H1 (cell line): ENCODE measurements at places on chromosomes 7 and 10. TPM values are rescaled to one million over a fixed set of nuclear protein-coding genes. Genes with fewer than 3 reads are reported as not detected.

DKK1 gene
- total RNA-seq = 0.21 and 0.61 TPM in 2 replicates

MYL10 gene
- total RNA-seq = 0.44 TPM in 1 of 2 replicates, not detected in the other

GRCh38 chr7:143413123-143413522 lies 4.5 kb upstream of the EPHA1 start:
- H3K4me1 ChIP-seq = peaks cover 15% of the 10 kb centered on the region
- no peak overlapping the region for H3K4me3 ChIP-seq
- H3K36me3 ChIP-seq = no peaks in the 10 kb centered on the region
- no peaks in the 10 kb centered on the region for H3K27me3 ChIP-seq

HOXA4 gene
- not detected in 2 replicates for total RNA-seq

TRUB1 gene
- 21.2 and 22.2 TPM in 2 replicates for total RNA-seq

DNA sequence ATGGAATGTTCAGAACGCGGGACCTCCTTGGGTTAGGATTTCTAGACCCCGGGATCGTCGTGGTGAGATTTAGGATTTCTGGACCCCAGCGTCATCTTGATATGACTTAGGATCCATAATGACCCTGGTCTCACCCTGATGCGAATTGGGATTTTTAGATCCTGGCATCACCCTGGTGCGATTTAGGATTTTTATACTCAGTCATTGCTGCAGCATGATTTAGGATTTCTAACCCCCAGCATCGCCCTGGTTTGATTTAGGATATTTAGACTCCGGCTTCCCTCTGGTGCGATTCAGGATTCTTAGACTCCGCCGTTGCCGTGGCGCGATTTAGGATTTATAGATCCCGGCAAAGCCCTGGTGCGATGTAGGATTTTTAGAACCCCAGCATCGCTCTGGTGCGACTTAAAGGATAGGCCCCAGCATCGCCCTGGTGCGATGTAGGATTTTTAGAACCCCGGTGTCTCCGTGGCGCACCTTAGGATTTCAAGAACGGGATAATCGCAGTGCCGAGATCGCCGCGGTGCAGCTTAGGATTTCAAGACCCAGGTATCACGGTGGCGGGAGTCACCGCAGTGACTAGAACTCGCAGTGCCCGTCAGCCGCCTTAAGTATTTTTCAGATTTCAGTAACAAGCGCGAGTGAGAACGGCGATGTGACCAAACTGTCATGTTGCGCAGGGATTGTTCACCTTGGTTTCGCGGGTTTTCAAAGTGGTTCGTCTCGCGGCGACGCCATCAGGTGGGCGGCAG lies 814 bp downstream of the MEST start:
- H3K27ac ChIP-seq = no peak overlapping the region
- H3K4me1 ChIP-seq = peaks cover 3% of the 10 kb centered on the region
- H3K36me3 ChIP-seq = no peaks in the 10 kb centered on the region; the same call in 1 of the 2 replicates
- no peak for DNase-seq

- H3K4me1 ChIP-seq = peaks cover 12% of the 10 kb centered on the region
- H3K36me3 ChIP-seq = no peaks in the 10 kb centered on the region
- no peak for DNase-seq
- H3K4me3 ChIP-seq = peak overlapping the region; percentile 67
- H3K27ac ChIP-seq = no peak overlapping the region
Measured at GRCh38 chr7:31052487-31052840, 356 bp downstream of the ADCYAP1R1 start.

CLRN3 gene
- not detected in 2 replicates for total RNA-seq

DNA sequence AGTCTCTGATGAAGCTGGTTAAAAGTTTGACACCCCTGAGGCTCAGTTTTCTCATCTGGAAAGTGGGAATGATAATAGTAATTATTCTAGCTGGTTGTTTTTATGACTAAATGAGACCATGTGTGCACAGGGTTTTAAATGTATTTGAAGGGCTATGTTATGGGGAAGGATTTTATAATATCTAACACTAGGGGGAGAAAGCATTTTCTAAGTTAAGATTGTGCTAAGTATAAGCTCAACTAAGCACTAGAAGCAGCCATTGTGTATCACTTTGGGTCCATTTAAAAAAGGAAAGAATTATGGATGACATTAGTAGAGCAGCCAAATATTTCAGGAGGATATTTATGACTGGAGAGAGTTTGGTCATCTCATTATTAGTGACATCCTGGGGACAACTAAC lies 49.5 kb upstream of the CREB5 start:
- no peak overlapping the region for H3K4me3 ChIP-seq
- DNase-seq = no peak
- H3K36me3 ChIP-seq = no peaks in the 10 kb centered on the region

DNA sequence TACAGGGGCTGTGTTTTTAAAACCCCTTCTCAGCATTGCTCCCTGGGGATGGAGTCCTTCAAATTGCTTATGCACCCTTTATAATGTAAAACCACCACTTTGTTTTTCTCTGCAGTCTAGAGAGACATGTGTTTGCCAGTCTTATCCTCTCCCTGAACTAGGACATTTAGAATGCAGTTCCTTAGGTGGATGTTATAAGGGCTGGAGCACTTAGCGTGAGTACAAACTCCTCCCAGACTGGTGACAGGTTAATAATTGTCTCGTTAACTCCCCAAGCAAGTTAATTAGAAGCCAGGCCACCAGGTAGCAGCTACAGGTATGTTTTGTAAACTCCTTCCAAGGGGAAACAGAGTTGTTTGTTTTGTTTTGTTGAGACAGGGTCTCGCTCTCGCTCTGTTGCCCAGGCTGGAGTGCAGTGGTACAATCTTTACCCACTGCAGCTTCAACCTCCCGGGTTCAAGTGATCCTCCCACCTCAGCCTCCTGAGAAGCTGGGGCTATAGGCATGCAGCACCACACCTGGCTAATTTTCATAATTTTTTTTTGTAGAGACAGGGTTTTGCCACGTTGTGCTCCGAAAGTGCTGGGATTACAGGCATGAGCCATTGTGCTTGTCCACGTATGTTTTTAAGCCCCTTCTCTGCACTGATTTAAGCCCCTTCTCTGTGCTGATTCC lies 100.2 kb downstream of the FAM107B start:
- DNase-seq = no peak
- H3K4me1 ChIP-seq = peaks cover 8% of the 10 kb centered on the region
- H3K36me3 ChIP-seq = no peaks in the 10 kb centered on the region
- H3K4me3 ChIP-seq = peak overlapping the region; percentile 7; the same call in 1 of the 2 replicates

DNA sequence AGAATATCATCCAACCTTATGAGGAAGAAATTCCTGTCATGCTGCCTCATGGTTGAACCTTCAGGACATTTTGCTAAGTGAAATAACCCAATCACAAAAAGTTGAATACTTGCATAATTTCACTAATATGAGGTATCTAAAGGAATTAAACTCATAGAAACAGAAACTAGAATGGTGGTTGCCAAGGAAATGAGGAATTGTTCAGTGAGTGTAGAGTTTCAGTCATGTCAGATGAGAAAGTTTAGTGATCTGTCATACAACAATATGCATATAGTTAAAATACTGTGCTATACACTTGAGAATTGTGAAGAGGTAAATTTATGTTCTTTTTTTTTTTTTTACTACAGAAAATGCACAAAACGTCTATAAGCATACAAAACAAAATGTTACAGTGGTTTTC lies 60.7 kb downstream of the R3HCC1L start:
- DNase-seq = no peak
- H3K27ac ChIP-seq = no peak overlapping the region
- no peaks in the 10 kb centered on the region for H3K4me1 ChIP-seq

- H3K36me3 ChIP-seq = no peaks in the 10 kb centered on the region
- H3K27ac ChIP-seq = peak within 1 kb of the TSS; percentile 61; the same call in 1 of the 2 replicates
Measured at GRCh38 chr7:112206238-112206990, at the start of the genes DOCK4 and ZNF277. DOCK4 (minus strand) TSS chr7:112206399; CDS start chr7:112206138, 261 bp downstream. ZNF277 (plus strand) TSS chr7:112206695; CDS start chr7:112206717, 22 bp downstream.

STOX1 gene
- total RNA-seq = 2.5 and 2.6 TPM in 2 replicates

MBL2 gene
- not detected in 2 replicates for total RNA-seq

IFIT2 gene
- 0.35 and 0.40 TPM in 2 replicates for total RNA-seq

GRCh38 chr10:78337016-78337415 lies 303.4 kb downstream of the RPS24 start:
- peak; percentile 20 for DNase-seq
- H3K36me3 ChIP-seq = no peaks in the 10 kb centered on the region
- no peaks in the 10 kb centered on the region for H3K27me3 ChIP-seq
- no peak overlapping the region for H3K27ac ChIP-seq

GRCh38 chr10:34690383-34691049 lies 124.6 kb downstream of the PARD3 start:
- H3K27me3 ChIP-seq = no peaks in the 10 kb centered on the region
- DNase-seq = no peak
- no peaks in the 10 kb centered on the region for H3K36me3 ChIP-seq
- H3K4me1 ChIP-seq = peaks cover 5% of the 10 kb centered on the region; the same call in 1 of the 2 replicates
- H3K27ac ChIP-seq = no peak overlapping the region

GRCh38 chr7:129825209-129825970 lies 127.4 kb downstream of the UBE2H start:
- no peaks in the 10 kb centered on the region for H3K36me3 ChIP-seq
- H3K27me3 ChIP-seq = no peaks in the 10 kb centered on the region
- DNase-seq = peak; percentile 99
- H3K27ac ChIP-seq = no peak overlapping the region
- peak overlapping the region; percentile 90 for H3K4me3 ChIP-seq

GRCh38 chr7:128867842-128868623 lies 5.4 kb downstream of the ATP6V1F start:
- no peaks in the 10 kb centered on the region for H3K36me3 ChIP-seq
- no peak for DNase-seq
- no peak overlapping the region for H3K4me3 ChIP-seq
- H3K27ac ChIP-seq = no peak overlapping the region
- peaks cover 42% of the 10 kb centered on the region for H3K27me3 ChIP-seq

GRCh38 chr7:148434181-148434757 lies 156.3 kb upstream of the C7orf33 start:
- H3K27me3 ChIP-seq = no peaks in the 10 kb centered on the region
- DNase-seq = no peak
- no peak overlapping the region for H3K27ac ChIP-seq
- no peak overlapping the region for H3K4me3 ChIP-seq
- H3K4me1 ChIP-seq = no peaks in the 10 kb centered on the region

DNA sequence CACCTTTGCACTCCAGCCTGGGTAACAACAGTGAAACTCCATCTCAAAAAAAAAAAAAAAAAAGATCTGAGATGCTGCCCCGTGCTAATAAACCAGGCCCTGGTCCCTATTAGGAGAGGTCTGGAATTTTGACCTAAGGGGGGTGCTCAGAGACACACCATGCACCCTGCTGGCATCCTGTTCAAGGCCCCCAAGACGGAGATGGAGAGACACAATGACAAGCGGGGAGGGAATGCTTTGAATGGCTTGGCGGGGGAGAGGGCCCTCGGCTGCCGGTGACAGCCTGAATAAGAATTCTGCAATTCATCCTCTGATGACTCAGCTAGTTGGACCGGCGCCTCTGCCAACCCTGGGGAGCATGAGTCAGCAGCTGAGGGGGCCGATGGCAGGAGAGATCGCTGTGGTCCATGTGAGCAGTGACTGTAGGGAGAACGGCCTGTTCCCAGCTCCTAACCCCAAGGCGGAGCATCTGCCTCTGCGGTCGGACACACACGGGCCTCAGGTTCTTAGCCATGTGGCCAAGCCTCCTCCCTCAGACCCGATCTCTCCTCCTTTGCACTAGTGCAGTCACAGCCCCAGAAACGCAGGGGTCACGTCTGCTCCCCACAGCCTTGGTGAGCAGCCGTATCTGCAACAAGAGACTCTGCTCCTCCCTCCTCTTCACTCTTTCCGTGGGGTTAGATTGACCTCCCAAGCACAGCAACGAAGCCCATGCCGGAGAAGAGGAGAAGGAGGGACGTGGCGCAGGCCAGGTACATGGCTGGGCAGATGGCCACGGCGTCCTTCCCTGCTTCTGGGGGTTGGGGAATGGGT lies 14.9 kb downstream of the TRIM56 start:
- no peaks in the 10 kb centered on the region for H3K36me3 ChIP-seq
- peaks cover 9% of the 10 kb centered on the region for H3K4me1 ChIP-seq
- no peaks in the 10 kb centered on the region for H3K27me3 ChIP-seq
- no peak overlapping the region for H3K4me3 ChIP-seq
- DNase-seq = peak; percentile 72
- H3K27ac ChIP-seq = peak overlapping the region; percentile 27; the same call in 1 of the 2 replicates

RBP4 gene
- total RNA-seq = 0.31 and 0.97 TPM in 2 replicates

SRRM3 gene
- total RNA-seq = 16.0 and 17.4 TPM in 2 replicates

GRCh38 chr10:124222988-124223710 lies 129.8 kb upstream of the CHST15 start:
- no peaks in the 10 kb centered on the region for H3K4me1 ChIP-seq
- H3K27ac ChIP-seq = no peak overlapping the region
- no peaks in the 10 kb centered on the region for H3K27me3 ChIP-seq
- H3K4me3 ChIP-seq = no peak overlapping the region
- peak; percentile 42 for DNase-seq

SVOPL gene
- total RNA-seq = 1.1 TPM in 2 replicates

DNA sequence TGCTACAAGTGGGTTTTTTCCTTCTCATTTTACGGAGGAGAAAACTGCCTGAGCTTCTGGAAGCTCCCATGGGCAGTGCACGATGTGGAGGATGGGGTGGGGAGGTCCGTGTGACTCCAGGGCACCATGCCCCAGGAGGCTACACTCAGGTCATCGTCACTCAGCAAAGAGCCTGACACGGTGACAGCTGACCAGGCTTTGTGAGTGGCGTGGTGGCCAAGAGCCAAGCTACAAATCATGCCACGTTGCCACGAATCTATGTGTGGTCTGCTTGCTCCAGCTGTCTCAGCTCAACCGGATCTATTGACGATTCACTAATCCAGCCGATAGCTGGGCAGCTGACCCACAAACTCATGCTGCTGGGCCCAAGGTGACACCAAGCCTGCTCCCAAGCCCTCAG lies 27.6 kb upstream of the C10orf71 start:
- H3K4me1 ChIP-seq = no peaks in the 10 kb centered on the region
- H3K36me3 ChIP-seq = no peaks in the 10 kb centered on the region
- no peak overlapping the region for H3K4me3 ChIP-seq
- no peak overlapping the region for H3K27ac ChIP-seq

PTPRN2 gene
- 3.6 and 4.5 TPM in 2 replicates for total RNA-seq

HTR5A gene
- total RNA-seq = not detected in 2 replicates

GRID2IP gene
- 1.0 and 1.3 TPM in 2 replicates for total RNA-seq

DNA sequence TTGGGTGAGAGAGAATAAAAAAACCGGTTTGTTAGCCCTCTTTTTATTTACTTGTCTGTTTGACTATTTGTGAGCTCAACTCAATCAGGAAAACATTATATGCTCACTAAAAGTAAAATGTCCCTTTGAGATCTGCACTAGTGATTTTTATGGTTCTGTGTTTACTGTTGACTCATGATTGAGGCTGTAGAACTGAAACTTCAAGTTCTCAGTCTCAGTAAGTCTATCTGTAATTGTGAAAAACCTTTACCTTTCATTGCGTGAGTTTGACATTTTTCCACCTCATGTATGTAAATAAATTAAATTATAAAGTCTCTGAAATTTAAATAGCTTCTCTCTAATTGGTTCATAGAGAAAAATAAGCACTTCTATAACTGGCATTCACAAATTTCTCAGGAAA lies 17.0 kb upstream of the CASD1 start:
- H3K27ac ChIP-seq = no peak overlapping the region
- no peak for DNase-seq
- H3K4me3 ChIP-seq = no peak overlapping the region
- H3K36me3 ChIP-seq = no peaks in the 10 kb centered on the region
- no peaks in the 10 kb centered on the region for H3K27me3 ChIP-seq
